ENCODE measurements at places on chromosomes 1 and 21.

GRCh38 chr1:160130486-160130885, 14.9 kb downstream of the ATP1A2 start:
- no peak for DNase-seq

- DNase-seq: no peak
These were observed 759.0 kb upstream of the ADAMTS5 start for GRCh38 chr21:27725916-27726315.

DNA sequence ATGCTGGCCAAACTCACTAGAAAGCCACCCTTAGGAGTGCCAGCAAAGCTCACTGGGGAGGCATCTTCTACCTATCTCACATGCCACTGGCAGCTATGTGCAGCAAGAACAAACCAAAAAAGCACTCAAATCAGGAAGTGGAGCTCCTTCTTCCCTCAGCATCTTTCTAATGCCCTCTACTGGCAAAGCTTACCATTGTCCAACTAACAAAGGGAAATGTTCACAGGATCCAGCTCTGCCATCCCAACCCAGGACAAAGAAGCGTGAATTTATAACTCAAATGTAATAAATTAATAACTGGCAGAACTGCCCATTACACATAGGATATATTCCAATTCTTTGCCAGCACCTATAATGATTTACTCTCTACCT, 38.9 kb downstream of the LEPR start:
- no peak for DNase-seq

DNA sequence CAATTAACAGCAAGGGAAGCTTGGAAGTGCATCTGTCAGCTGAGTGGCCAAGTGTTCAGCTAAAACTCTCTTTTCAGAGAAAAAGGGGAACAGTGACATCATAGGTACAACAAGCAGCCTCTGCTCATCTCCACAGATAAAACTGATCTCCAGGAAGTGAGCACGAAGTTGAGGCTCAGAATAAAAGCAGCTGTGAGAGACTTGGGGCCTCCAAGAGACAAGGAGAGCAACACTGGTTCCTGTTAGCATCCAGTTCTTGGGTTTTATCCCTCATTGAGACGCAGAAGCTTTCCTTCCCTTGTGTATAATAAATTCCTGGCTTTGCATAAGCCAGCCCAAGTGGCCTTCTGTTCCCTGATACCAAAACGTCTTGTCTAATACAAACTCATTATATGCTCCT, 20.0 kb upstream of the CNN3 start:
- no peak for DNase-seq

- no peak for DNase-seq
These were observed 146.6 kb downstream of the HHAT start for GRCh38 chr1:210475321-210475720.

Measured in progenitor cell of endocrine pancreas (in vitro differentiated cells).